ENCODE measurements at places on chromosomes 16 and 17. TPM values are rescaled to one million over a fixed set of nuclear protein-coding genes. Genes with fewer than 3 reads are reported as not detected.

GRCh38 chr16:30131869-30132475, 9.0 kb upstream of the MAPK3 start:
- DNase-seq = no peak

- DNase-seq = no peak
Measured at GRCh38 chr17:29495011-29495410, 71.8 kb downstream of the ABHD15 start.

The UNC45B gene
- 147 TPM for polyA plus RNA-seq

GRCh38 chr17:72370819-72371218, 250.0 kb downstream of the SOX9 start:
- no peak for DNase-seq

DNA sequence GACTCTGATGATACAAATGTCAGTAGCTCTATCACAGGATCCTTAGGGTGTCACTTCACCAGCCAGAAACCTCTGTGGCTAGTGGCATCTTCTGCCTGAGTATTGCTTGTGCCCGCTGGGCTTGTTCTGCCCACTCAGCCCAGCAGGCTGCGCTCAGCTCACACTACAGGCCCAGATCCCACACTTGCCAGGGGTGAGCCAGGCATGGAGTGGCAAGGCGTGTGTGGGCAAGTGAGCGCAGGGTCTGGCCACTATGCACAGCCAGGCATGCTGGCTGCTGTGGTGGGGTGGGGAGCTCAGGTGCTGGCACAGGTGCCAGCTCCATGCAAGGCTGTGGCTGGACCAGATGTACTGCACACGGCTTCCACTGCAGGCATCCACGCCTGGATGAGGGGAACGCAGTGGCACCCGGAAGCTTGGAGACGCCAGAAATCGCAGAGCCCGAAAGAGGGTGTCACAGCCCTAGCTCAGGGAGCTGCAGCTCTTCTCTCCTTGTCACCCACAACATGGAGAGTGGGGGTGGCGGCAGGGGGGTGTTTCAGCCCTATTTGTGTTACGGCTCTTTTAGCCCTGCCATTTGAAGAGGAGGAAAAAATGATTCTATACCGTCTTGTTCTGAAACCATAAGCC, 10.2 kb downstream of the CFAP97D1 start:
- DNase-seq = no peak

The SP6 gene
- polyA plus RNA-seq = 0.77 TPM

GRCh38 chr16:56019274-56019673, 144.1 kb upstream of the CES5A start:
- no peak for DNase-seq

- no peak for DNase-seq
Measured at GRCh38 chr16:31453255-31454204, 5.8 kb upstream of the ARMC5 start.

The RNF43 gene
- polyA plus RNA-seq = 0.23 TPM

DNA sequence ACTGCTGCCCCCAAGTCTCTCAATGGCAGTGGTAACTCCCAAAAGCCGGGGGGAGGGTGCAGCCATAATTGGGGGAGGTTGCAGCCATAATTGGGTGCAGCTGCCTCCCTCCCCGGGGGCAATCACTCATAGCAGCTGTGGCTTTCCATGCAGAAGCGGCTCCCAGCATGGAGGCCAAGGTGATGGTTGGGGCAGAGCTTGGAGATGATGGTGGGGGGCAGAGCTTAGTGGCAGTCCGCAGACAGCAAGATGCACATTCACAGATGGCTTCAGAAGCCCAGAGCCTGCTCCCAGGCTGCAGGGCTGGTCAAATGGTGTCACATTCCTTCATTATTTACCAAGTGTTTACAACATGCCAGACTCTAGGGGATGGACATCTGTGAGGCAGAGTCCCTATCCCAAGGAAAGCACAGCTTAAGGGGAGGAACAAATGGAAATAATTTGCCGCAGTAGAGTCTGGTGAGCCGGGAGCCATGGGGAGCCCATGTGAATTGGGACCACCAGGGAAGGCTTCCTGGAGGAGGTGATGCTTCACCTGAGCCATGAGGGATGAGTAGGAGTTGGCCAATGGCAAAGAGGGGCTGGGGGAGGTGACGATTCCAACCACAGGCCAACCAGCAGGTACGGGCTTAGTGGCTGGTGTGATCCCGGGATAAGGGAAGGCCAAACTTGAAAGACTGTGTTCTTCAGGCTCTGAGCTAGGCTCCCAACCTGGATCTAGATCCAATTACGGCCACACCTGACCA, 8.1 kb downstream of the DOC2B start:
- no peak for DNase-seq

GRCh38 chr16:74026373-74027281, 270.0 kb upstream of the PSMD7 start:
- DNase-seq = no peak

DNA sequence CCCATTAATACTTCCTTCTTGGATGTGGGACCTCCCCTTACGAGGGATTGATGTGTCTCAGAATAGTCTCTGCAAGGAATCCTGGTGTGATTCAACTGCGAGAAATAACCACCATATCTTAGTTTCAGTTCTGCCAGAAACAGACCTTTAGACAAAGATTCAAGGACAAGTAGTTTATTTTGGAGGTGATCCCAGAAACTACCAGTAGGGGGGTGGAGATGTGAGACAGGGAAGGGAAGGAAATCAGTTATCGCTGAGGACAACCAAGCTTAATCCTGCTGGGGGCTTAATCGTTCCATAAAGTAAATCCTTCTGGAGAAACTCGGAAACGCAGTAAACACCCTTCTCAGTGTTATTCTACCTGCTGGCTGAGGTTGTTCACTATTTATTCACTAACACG, 5.0 kb upstream of the SDR42E1 start:
- peak; percentile 39 for DNase-seq

DNA sequence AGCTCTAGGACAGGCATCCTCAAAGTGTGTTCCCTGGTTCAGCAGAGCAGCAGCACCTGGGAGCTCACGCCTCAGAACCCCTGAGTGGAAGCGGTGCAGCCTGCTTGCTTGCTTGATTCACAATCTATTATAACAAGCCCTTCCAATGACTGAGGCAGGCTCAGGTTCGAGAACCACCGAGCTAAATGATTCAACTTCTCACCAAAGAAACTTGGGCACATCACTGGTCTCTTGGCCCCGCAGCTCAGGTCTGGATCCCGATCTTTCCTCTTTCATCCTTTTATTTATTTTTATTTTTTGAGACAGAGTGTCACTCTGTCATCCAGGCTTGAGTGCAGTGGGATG, 24.5 kb downstream of the CLUH start:
- DNase-seq = no peak

DNA sequence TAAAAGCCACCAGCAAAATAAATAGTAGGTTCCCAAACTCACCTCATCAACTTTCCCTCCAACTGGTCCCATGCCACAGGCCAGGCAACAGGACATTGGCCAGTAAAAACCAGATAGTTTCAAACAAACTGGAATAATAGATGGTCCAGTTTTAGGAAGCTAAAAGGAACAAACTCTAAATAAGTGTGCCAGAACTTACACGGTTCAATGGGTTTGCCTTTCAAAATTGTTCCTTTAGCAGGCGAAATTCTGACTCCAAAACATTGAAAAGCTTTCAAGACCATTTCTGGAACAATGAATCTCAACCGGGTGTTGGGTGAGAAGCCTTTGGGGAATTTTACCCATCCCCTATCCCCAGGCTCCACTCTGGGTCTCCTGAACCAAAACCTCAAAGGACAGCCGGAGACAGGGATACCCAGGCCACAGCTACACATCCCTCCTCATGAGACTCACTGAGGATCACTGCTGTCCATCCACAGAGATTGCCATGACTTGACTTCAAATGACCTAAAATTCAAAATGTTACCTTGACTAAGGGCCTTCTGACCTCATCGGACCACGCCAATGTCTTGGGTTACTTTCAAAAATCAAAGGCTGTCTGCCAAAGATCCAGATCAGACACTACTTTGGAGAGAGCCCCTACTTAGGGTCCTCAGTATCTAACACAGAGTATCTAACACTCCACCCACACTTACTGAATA, 13.0 kb downstream of the AXIN2 start:
- DNase-seq = no peak

- DNase-seq = no peak
Measured at GRCh38 chr17:65898651-65899050, 293.3 kb downstream of the CEP112 start.

Data from muscle of back (tissue), 13 donors.